Stimulated activated CD8-positive, alpha-beta memory T cell treated with anti-CD3 and anti-CD28 coated beads, Interleukin-12 subunit alpha, Interleukin-12 subunit beta, amount 100 ng/mL, for 1 hour (primary cell): ENCODE measurements at places on chromosomes 7 and 10.

- no peak for DNase-seq
Measured at GRCh38 chr7:111678986-111679385, 116.7 kb upstream of the IMMP2L start.

GRCh38 chr7:4861673-4862072 is at the start of gene PAPOLB:
Gene PAPOLB (minus strand): TSS chr7:4862030. CDS start chr7:4861810, 220 bp downstream.
- no peak for DNase-seq

GRCh38 chr10:32893434-32893833 is 64.6 kb downstream of the ITGB1 start:
- DNase-seq: no peak

GRCh38 chr10:97124211-97124610 is 61.5 kb downstream of the SLIT1 start:
- DNase-seq: no peak

DNA sequence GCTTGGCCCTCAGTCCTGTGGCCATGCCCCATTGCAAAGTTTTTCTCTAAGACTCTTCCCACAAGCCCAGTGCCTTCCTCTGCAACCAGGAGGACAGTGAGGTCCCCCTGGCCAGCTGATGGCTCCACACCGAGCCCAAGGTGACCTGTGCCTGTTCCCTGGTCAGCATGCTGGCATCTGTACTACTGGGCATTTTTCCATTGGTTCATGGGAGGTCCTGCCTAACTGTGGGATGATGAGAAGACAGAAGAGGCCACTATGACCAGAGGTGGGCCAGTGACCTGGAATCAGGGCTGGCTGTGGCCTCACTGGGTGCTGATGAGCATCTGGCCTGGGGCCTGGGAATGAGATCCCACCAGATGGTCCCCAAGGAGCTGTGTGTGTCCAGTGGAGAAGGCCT is 20.2 kb downstream of the CALML3 start:
- no peak for DNase-seq

DNA sequence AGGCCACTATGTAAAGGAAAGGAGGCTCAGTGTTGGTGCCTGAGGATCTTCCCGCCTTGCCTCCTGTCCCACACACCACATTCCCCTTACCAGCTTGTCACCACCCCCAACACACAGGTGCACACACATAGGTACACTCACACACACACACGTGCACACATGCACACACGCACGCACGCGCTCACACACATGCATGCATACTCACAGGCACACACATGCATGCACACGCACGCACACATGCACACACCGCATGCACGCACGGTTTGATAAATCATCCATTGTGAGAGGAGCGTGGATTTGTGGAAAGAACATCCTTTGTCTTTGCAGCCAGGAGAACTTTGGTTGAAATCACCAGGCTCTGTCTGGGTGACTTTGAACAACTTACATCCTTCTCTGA is 359.8 kb downstream of the FRMD4A start:
- DNase-seq: no peak

DNA sequence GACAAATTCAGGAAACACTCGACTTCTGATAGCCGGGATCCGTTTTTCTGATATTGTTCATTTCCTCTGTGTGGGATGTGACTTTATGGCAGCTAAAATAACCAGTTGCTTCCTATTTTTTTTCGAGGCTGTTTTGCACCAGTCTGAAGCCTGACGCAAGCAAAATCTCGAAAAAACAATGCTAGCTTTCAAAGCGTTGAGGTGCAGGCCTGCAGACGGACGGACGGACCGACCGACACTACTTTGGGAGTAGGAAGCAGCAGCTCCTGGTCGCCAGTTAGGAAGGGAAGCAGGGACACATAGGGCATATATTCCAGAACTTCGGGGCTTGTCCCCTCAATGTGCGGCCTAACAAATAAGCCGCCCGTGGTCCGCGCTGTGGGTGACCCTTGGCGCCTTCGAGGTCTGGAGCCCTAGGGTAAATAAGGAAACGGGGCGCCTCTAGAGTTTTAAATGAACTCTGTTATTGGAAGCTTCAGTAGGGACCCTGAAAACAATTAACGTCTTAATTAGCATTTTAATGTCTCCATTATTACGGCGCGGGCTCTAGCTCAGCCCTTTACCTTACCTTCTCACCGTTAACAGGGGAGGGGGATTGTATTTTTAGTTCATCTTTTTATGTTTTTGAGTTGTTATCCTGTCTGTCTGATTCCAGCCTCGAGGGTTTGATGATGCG is 1.3 kb downstream of the HHEX start:
- no peak for DNase-seq

DNA sequence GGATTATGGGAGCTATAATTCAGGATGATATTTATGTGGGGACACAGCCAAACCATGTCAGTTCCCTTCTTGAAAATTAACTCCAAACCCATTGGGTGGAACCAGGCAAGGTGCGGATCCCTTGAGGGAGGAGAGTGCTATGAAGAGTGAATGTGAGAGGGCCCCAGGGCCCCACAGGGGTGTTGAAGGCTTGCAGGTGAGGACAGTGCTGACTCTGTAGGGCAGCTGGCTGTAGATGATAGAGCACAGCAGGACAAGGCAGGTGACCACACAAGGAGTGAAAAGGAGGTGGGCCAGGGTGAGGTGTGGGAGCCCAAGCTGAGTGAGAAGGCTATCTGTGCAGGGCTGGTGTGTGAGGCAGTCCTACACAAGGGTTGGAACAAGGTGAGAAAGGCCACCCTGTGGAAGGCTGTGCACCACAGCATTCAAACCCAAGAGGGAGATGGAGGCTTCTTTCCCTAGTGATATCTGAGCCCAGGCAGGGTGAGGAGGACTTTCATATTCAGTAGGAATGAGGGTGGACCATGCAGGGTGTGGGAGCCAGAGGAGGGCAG is 746.0 kb upstream of the CELF2 start:
- no peak for DNase-seq

- no peak for DNase-seq
Measured at GRCh38 chr7:128911423-128912031, 1.0 kb upstream of the KCP start.

- no peak for DNase-seq
Measured at GRCh38 chr10:52098130-52098529, 216.0 kb upstream of the DKK1 start.

DNA sequence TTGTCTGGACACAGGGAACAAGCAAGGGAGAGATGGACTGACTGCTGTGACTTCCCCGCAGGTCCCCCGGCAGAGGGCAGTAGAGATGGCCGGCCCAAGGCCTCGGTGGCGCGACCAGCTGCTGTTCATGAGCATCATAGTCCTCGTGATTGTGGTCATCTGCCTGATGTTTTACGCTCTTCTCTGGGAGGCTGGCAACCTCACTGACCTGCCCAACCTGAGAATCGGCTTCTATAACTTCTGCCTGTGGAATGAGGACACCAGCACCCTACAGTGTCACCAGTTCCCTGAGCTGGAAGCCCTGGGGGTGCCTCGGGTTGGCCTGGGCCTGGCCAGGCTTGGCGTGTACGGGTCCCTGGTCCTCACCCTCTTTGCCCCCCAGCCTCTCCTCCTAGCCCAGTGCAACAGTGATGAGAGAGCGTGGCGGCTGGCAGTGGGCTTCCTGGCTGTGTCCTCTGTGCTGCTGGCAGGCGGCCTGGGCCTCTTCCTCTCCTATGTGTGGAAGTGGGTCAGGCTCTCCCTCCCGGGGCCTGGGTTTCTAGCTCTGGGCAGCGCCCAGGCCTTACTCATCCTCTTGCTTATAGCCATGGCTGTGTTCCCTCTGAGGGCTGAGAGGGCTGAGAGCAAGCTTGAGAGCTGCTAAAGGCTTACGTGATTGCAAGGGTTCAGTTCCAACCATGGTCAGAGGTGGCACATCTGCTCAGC is 6.0 kb downstream of the CYREN start:
- no peak for DNase-seq

- DNase-seq: no peak
Measured at GRCh38 chr7:110604885-110605284, 486.0 kb upstream of the LRRN3 start.

DNA sequence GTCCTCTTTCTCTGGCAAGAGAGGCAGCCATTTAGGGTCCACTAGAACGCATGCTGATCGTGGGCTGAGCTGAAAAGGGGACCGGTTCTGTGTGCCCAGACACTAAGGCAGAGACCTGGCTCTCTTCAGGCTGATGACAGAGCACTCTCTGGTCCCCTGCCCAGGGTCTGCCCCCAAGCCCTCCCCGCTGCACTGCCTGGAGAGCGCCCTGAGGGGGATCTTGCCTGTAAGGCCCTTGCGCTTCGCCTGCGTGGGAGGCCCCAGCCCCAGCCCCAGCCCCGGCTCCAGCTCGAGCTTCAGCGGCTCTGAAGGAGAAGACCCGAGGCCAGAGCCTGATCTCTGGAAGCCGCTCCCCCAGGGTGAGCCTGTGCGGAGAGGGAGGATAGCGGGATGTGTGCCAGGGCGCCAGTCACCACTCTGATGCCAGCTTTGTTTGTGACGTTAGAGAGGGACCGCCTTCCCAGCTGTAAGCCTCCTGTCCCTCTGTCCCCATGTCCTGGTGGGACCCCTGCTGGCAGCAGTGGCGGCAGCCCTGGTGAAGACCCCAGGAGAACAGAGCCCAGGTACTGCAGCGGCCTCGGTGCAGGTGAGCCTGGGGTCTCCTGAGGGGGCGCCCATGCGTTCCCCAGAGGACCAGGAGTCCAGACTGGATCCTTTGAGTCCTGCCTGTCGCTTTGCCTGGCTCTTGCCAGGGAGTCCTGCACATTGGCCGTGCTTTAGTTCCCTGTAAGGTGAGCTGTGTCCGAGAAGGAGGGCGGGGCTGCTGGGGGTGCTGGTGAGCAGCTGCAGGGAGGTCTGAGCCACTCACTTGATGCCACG is 43.2 kb downstream of the ZNF467 start:
- DNase-seq: no peak

- no peak for DNase-seq
Measured at GRCh38 chr10:47261556-47261955, 38.4 kb upstream of the GDF10 start.

- no peak for DNase-seq
Measured at GRCh38 chr10:5460468-5461202, 38.7 kb downstream of the CALML5 start.

DNA sequence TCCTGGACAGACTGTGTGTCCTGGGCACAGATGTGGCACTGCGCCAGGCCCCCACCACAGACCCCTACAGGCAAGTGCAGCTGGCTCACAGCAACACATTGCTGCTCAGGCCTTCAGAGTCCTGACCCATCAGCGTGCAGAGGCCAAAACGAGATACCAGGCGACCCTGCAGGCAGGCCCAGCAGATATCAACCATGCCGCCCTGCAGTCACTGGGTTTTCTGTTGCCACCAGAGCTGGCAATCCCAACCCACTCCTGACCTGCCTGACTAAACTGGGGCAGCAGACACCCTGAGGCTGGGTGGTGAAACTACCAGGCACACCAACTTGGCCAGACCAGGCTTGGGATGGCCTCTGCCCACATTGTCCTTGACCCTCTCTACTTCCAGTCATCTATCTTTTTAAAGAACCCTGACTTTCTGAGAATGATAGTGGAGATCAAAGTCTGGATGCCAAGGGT is 20.3 kb downstream of the ZCCHC24 start:
- no peak for DNase-seq

DNA sequence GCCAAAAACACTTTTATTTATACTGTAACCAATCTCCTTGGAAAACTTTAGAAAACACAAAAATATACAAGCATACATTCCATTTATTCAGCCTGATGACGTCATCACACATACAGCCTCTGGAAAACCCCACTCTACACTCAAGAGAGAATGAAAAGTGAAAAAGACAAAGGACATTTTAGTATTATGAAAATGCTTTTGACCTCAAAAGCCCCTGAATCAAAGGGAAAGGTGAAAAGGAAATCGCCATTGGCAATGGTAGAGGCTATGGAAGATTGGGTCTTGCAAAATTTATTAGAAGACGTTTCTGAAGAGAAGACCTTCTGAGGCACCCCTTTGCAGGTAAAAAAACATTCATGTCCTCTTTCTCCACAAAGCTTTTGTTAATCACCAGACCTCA is 82.9 kb upstream of the STRIP2 start:
- no peak for DNase-seq

GRCh38 chr10:72056932-72057751 is 31.2 kb downstream of the SPOCK2 start:
- no peak for DNase-seq

DNA sequence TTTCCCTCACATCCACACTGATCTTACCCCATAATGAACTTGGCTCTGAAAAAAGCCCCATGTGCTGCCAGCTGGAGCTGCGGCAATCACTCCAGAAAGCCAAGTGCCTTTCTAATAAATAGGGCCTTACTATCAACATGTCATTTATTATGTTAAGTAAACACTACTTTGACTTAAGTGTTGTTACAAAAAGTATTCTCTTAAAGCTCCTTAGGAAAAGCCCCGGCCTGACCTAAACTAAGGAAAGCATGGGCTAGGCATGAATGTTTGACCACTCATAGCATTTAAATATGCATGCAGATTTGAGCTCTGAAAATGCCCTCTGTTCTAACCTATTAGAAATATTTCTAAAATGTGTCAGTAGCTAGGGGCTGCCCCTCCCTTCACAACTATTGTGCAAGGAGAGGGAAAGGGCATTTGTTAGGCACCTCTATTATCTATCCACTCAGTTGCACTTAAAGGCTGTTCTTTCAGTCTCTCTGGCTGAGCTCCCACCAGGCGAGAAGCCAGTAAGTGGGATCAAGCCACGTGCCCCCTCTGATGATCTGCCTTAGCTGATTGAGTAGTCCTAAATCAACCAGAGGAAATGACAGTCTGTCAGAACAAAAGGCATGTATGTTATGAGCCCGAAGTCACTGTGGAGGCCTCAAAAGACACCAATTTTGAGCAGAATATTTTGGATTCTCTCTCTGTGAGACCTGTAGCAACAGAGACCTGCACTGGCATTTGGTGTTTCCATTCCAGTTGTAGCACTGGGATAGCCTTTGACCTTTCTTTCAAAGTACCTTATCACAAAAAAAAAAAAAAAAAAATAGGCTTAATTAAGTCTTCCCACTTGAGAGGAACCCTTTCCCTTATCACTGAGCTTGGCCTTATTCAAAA is 77.1 kb downstream of the ITGB8 start:
- no peak for DNase-seq

DNA sequence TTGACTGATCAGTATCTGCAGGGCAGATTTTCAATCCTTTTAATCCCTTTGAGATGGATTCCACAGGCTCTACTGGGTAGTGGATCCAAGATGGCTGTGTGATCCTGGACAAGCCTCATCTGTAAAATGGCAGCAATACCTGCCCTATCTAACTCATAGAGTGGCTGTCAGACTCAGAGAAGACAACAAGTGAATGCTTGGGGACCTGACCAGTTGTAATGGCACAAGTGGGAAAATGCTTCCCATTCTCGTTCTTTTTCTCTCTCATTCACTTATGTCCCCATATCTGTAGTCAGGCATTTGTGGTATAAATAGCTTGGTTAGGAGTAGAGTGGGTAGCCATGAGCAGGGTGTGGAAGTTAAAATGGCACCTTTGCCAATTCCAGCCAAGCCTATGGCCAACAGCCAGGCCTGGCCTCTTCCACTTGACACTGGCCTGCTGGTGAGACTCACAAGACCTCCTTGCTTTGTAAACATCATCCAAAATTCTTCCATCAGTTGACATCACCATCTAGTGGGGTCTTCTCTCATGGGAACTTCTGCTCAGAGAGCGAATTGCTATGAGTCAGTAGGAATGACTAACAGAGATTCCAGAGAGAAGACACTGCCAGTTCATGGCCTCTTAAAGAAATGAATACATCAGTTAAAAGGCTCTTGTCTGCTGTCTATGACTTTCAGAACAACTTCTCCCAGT is 150.1 kb downstream of the PLPP4 start:
- DNase-seq: no peak
